ENCODE measurements at places on chromosomes 5 and 9.

DNA sequence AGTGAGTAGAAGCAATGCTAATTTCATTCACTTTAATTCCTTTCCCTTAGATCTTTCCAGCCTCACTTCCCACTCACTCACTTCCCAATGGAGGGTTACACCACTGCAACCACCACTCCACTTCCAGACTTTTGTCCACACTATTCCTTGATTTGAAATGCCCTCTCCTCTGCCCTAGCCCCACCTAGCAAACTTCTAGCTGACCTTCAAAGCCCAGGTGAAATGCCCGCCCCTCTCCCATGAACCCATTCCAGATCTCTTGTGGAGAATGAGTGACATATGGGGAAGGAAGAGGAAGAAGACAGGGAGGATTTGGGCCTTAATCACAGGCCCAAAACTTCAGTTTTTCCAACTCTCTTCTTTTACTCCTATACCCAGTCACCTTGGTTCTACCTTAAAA is 37.1 kb downstream of the PFDN1 start:
- DNase-seq: no peak

- DNase-seq: no peak
Observed at GRCh38 chr5:114358329-114358728, 3.5 kb upstream of the KCNN2 start.

GRCh38 chr9:16871336-16872151 is 1.1 kb upstream of the BNC2 start:
- peak; percentile 63 for DNase-seq

- no peak for DNase-seq
Observed at GRCh38 chr5:129398026-129398678, 61.9 kb upstream of the ADAMTS19 start.

DNA sequence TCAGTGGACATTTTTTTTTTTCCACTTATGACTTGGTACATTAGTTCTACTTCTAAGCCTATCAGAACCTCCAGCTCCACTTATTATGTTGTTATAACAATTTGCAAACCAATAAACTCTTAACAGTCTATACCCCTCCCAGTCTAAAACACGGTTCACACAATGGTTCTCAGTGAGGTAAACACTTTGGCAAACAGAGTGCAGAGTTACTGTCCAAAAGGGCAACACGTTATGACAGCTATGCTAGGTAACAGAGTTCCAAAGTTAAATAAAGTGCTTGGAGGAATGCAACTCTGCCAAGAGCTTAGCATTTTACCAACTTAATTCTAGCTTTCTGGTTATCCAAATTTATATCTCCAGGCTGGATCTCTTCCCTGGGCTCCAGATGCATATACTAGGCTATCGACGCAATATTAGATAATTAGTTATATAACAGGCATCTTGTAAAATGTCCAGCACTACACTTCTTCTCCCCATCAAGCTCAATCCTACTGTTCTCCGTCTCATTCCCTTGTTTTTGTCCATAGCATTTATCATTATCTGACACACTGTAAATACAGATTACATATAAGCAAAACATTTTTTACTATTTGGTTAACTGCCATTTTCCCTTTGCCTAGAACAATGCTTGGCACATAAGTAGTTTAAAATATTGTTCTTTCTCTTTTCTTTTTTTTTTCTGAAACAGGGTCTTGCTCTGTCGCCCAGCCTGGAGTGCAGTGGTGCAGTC is 14.3 kb downstream of the FNBP1 start:
- no peak for DNase-seq

DNA sequence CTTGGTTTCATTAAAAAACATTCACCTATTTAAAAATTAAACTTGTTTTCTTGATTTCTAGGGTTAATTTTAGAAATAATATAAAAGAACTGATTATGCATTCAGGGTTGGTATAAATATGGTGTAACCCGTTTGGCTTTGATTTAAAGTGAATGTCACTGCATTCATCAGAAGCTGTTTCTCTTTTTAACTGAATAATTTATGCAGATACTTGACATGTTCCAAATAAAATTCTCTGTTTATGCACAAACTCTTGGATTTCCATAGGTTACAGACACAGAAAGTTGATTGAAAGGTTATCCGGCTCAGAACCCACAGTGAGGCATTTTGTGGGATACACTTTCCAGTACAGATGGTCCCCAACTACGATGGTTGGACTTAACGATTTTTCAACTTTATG is 161.3 kb downstream of the HACD4 start:
- no peak for DNase-seq

GRCh38 chr5:76319673-76320072 is 83.4 kb upstream of the IQGAP2 start:
- DNase-seq: no peak

DNA sequence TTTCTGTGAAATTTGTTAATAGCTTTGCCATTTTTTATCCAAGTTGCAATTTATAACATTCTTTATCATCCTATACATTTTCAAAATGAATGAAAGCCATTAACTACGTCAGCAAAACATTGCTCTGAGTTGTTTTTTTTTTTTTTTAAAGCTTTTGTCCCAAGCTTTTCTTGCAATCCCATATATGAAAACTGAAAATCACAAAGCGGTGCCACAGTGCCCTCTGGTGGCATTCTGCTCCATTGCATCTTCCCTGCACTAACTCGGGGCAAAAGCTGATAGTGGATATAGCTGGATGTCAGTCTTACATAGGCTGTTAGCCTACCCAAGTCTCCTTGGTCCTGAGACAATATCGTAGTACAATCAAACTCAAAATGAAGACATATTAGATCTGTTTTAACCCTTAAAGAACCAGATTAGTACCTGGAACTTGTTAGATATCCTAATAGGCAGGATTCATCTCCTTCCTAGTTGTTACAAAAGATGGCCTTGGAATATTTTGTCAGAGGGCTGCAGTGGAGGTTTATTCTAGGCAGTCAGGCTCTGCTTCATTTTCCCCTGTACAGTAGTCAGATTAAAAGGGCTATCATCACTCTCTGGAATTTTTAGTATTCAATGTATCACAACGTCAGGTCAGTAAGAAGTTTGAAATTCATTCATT is 669.9 kb downstream of the PTPRD start:
- DNase-seq: peak; percentile 84

GRCh38 chr9:74245866-74246497 is 251.2 kb upstream of the RORB start:
- no peak for DNase-seq

- DNase-seq: no peak
Observed at GRCh38 chr5:82290908-82291307, 12.8 kb upstream of the RPS23 start.

GRCh38 chr5:38265546-38266179 is 7.3 kb downstream of the EGFLAM start:
- DNase-seq: peak; percentile 85

DNA sequence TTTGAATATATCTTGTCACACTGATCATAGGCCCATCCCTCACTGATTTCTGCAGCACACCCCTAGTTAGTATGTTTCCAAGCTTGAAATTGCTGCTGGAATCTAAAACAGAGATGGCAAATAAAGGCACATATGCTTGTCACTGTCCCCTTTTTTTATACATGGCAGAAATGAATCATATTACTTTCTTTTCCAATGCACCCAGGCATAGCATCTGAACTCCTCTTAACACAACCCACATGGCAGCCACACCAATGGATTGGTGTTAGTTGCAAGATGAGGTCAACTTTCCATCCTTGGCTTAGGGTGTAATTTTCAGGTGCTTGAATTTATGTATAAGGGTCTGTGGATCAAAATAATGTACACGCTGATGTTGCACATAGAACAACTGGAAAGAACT is 473.8 kb upstream of the ZNF608 start:
- no peak for DNase-seq

GRCh38 chr9:82726424-82727276 is 336.3 kb downstream of the RASEF start:
- no peak for DNase-seq

DNA sequence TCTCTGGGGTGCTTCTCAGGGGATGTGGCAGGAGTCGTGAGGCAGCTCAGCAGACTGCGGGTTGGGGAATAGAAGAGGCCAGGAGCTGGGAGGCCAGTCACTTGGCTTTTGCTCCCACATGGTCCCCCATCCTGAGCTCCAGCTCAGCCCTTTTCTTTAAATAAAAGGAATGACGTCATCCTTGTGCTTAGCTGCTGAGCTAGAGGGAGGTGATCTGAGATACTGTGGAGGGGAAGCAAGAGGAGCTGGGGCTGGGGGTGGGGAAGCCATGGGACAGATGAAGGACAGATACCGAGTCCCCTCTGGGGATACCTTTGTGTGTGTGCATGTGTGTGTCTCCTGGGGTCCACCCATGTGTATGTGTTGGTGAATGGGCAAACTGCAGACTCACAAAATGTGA is 89.0 kb upstream of the ARAP3 start:
- no peak for DNase-seq

- DNase-seq: no peak
Observed at GRCh38 chr5:54634089-54634488, 116.5 kb downstream of the SNX18 start.

GRCh38 chr5:148807851-148808250 is 18.6 kb upstream of the ADRB2 start:
- no peak for DNase-seq

DNA sequence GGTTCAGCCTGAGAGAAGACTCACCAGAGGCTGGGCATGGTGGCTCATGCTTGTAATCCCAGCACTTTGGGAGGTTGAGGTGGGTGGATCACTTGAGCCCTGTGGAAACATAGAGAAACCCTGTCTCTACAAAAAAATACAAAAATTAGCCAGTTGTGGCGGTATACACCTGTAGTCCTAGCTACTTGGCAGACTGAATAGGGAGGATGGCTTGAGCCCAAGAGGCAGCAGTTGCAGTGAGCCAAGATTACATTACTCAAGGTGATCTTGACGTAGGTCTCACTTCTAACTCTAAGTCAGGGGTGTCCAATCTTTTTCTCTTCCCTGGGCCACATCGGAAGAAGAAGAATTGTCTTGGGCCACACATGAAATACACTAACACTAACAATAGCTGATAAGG is 16.2 kb upstream of the ATP6V1G1 start:
- no peak for DNase-seq

- no peak for DNase-seq
Observed at GRCh38 chr5:7793895-7794294, 57.0 kb downstream of the CFAP90 start.

DNA sequence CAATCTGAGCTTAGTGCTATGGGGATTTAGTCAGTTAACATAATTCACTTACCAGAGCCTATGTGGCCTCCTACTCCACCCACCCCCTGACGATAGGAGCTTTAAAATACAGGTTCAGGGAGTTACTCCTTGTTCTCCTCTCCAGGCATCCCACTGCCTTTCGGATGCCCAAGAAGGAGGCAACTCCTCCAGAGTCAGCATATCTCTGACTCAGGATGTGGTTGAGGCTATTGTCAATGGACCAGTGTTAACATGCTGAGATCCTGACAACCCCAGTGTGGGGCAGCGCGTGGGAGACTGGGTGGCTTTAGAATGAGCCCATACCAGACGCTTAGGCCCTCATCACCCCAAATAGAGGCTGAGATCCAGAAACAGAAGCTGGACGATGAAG is 27.4 kb downstream of the BICD2 start:
- DNase-seq: no peak

- no peak for DNase-seq
Observed at GRCh38 chr5:179680780-179681401, at the start of gene CBY3. CBY3 (minus strand) TSS chr5:179681034; CDS start chr5:179680918, 116 bp downstream.

GRCh38 chr5:655406-655805 is 37.7 kb downstream of the TPPP start:
- no peak for DNase-seq

GRCh38 chr5:109558364-109558763 is 131.4 kb upstream of the MAN2A1 start:
- no peak for DNase-seq

DNA sequence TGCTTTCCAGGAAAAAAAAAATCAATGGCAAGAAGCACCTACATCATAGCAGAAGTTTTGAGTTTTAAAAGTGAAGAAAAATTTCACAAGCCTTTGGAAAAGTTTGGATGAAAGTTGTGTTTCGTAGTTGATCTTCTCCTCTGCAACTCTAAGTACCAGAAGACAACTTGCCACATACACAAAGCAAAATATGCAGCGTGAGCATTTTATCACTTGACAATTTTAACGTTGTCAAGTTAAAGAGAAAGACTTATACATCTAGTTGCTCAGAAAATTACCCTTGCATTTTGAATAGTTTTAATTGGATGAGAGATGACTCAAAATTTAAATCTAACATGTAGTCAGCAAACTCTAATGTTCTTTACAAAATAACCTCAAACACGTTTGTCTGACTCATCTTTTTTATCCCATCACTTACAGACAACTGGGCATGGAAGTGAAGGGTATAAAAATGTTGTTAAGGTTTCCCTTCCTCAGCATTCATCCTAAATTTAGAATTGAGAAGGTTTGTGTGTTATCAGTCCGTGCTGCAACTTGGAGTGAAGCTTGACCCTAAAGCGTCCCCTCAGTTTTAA is 213.4 kb downstream of the MARCHF11 start:
- DNase-seq: no peak

GRCh38 chr5:96838201-96839070 is 30.7 kb upstream of the ERAP1 start:
- DNase-seq: no peak

DNA sequence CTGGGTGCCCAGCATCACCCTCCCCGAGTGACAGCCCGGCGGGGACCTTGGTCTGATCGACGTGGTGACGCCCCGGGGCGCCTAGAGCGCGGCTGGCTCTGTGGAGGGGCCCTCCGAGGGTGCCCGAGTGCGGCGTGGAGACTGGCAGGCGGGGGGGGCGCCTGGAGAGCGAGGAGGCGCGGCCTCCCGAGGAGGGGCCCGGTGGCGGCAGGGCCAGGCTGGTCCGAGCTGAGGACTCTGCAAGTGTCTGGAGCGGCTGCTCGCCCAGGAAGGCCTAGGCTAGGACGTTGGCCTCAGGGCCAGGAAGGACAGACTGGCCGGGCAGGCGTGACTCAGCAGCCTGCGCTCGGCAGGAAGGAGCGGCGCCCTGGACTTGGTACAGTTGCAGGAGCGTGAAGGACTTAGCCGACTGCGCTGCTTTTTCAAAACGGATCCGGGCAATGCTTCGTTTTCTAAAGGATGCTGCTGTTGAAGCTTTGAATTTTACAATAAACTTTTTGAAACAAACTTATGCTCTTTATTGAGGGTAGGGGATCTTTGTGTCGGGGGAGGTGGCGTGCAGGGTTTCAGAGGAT is 1.3 kb downstream of the GADD45G start:
- peak; percentile 88 for DNase-seq
